Head of caudate nucleus (tissue), 42 donors: ENCODE measurements at places on chromosomes 7 and 10.

GRCh38 chr10:124349996-124350280 lies 68.8 kb downstream of the OAT start:
- DNase-seq = no peak

DNA sequence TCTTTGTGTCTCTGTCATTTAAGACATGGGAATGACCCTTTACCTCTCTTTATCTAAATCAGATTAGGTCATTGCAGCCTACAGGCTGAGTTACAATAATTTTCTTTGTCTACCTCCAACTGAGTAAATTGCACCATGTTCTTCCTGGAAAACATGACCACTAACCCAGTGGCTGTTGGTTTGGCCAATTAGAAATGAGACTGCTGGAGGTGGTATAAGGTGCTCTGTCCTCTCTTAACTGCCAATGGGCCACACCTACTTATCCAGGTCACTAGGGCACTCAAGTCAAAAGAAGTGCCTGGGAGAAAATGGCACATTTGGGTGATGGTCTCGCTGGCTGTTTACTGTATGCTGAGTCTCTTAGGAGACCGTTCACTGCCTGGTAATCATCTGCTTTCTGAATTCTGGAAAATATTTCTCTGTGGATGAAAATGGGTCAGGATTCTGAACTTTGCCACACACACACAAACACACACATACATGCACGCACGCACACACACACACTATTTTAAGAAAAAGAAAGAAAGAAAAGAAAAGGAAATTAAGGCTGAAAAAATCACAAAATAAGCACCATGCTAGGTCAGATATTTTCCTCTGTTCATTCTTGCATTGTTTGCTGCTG lies 16.4 kb downstream of the STAMBPL1 start:
- DNase-seq = no peak

DNA sequence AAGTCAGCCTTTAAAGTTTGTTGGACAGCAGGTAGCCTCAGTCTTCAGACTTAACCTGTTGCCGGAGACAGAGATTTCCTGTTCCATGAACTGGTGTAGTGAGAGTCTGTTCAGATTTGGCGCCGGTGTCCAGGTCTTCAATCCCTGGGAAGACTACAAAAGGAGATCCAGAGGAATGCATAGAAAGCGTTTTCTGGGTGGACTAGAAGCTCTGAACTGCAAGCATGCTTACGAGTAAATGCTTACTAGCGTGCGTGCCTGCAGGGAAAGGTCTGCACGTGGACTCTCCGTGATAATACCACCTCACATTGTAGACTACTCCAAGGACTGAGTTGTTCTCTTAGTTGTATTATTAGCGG lies 878 bp downstream of the GLRX3 start:
- DNase-seq = no peak

DNA sequence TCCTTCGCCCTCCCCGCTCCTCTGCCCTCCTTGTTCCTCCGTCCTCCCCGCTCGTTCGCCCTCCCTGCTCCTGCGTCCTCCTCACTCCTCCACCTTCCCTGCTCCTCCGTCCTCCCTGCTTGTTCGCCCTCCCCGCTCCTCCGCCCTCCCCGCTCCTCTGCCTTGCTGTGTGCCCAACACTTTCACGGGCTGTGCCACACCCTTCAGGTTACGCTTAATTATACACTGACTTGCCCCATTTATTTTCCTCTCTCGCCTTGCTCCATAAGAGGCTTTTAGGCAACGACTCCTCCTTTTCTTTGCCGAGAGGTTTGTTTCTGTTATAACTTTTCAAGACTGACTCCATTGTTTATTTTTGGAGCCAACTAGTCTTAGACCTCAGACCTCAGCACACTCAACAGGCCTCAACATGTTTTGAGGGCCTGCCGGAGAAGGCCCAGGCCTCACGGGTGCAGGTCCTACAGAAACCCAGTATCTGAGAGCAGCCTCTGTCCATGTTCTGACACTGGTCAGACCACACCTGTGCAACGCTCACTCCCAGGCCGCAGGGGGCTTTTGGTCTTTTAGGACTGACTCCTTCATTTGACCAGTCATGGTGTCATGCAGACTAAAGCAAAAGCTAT lies 18.2 kb upstream of the PRKAG2 start:
- no peak for DNase-seq

- no peak for DNase-seq
Observed at GRCh38 chr7:88324699-88325098, 18.0 kb upstream of the STEAP4 start.

- DNase-seq = no peak
Observed at GRCh38 chr10:110252151-110252550, 44.7 kb downstream of the MXI1 start.

DNA sequence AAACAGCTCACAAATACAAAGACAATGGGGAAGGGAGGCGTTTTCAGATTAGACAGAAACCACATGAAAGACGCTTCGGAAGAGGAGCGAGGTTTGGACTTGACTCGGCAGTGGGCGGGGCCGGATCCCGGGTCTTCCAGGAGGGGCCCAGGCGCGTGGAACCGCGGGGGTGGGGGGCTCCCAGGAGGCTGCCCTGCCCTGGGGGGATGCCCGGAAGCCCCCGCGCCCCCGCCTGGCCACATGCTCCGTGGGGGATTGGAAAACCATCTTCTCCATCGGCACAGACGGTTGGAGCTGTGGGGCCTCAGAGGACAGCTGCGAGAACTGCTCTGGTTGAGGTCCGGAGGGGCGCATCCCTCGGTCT lies 186.0 kb upstream of the SHH start:
- DNase-seq = no peak

DNA sequence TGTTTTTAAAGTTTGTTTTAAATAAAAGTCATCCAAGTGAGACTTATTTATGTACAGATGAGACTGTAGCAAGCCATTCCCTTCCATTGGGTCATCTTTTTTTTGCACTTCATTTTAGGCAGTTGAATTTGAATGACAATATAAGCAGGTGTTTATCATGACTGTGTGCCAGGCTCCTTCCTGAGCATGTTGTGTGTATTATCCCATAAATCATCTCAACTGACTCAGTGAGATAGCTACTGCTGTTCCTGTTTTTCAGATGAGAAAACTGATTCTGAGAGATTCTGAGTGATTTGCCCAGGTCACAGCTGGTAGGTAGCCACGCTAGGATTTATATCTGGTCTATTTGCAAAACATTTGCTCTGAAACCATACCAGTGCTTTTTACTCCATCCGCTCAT lies 11.7 kb downstream of the TMEM254 start:
- no peak for DNase-seq
